HCEC 1CT (cell line): ENCODE measurements at places on chromosomes 3 and 15.
A peak's percentile ranks its signal among the peaks of the same experiment; 100 is the strongest.

- DNase-seq, result no peak
Observed at GRCh38 chr3:150394606-150395005, 13.5 kb upstream of the TSC22D2 start.

- DNase-seq, result no peak
Observed at GRCh38 chr3:62556121-62556815, 182.9 kb upstream of the FEZF2 start.

- no peak for DNase-seq
Observed at GRCh38 chr3:62822905-62823304, 52.3 kb downstream of the CADPS start.

DNA sequence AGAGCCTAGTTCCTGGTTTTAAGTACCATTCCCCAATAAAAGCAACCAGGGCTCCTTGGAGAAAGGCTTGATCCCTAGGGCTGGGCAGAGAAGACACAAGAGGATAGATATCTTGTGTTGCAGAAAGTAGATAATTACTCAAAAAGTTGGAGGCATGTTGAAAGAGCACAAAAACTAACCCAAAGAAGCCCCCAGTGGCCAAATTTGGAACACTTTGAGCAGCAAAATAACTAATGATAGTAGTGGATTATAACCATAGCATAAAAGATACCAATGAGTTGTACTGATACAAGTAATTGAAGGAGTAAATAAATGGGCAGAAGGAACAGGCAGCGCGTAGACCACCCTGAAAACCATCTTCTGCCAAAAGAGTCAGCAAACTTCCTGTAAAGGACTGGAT lies 12.0 kb downstream of the EXOSC7 start:
- DNase-seq, result no peak

GRCh38 chr3:51675201-51675611 lies 4.2 kb downstream of the TEX264 start:
- DNase-seq, result peak; percentile 53

- no peak for DNase-seq
Observed at GRCh38 chr15:25368850-25369249, 70.0 kb downstream of the UBE3A start.

- no peak for DNase-seq
Observed at GRCh38 chr3:171744158-171744741, 66.0 kb downstream of the PLD1 start.

DNA sequence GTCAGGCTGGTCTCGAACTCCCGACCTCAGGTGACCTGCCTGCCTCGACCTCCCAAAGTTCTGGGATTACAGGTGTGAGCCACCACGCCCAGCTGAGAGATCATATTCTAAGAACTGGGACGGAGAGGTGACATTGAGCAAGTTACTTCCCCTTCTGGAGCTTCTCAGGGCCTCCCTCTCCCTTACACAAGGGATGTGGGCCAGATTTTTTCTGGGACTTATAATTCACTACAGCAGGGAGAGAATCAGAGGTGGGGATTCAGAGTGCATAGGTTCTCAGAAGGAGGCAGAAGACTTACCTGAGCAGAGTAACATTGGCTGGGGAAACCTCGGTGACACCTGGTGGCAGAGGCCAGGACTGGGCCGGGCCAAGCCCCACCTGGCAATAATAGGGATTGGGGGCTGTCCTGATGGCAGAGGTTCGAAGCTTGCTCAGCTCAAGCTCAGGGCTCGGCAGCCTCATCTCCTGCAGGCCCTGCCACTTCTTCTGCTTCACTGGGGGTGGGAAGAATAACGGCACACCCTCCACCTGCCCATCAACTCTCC lies 6.8 kb downstream of the LTK start:
- DNase-seq, result no peak

GRCh38 chr3:50644561-50644960 lies 27.6 kb downstream of the MAPKAPK3 start:
- no peak for DNase-seq

GRCh38 chr3:42682301-42683070 lies 2.9 kb upstream of the KLHL40 start:
- DNase-seq, result no peak

DNA sequence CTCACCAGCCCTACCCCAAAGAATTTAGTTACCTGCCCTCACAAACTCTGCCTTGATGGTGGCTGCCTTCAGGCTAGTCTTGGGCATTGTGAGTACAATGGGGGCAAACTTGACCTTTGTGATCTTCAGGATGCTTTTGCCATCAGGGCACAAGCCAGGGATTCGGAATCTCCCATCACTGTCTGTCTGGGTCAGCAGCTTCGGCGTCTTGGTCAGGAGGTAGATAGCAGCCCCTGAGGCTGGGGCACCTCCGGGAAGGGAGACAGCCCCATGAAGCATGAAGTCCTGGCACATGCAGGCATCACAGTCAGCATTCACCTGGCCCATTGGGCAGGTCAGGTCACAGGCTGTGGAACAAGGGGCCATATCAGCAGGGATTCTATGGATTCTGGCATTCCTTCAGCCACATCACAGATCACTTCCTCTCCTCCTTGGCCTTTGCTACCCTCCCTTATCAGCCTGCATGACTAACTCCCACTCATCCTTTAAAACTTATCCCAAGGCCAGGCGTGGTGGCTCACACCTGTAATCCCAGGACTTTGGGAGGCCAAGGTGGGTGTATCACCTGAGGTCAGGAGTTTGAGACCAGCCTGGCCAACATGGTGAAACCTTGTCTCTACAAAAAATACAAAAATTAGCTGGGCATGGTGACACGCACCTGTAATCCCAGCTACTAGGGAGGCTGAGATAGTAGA lies 6.9 kb downstream of the CILP start:
- DNase-seq, result no peak

- DNase-seq, result no peak
Observed at GRCh38 chr3:139134678-139135372, 90.1 kb upstream of the PRR23C start.

DNA sequence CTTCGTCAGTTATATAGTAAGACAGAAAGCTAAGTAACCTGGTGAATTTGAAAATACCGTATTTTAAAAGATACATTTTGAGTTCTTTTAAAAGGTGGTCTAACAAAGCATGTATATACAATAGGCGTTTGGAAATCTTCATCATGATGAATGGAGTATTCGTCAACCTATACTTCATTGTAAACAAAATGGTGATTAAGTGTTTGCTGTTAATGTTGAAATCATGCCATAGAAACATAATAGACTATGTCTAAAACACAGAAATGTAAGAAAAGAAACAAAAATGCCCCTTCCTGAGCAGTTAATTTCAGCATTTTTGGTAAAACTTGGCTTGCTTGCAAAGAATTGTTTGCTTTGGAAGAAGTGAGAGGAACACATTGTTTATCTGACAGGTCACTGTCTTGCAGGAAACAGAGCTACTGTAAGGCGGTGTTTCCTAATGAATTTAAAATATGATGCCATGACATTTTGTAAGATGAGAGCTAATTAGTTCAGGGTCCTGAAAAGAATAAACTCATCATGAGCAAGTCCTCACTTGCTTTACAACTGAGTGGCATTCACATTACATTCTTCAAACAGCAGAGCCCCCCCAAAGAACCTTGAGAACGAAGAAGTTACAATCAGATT lies 126.7 kb downstream of the SERPINI1 start:
- peak; percentile 74 for DNase-seq

DNA sequence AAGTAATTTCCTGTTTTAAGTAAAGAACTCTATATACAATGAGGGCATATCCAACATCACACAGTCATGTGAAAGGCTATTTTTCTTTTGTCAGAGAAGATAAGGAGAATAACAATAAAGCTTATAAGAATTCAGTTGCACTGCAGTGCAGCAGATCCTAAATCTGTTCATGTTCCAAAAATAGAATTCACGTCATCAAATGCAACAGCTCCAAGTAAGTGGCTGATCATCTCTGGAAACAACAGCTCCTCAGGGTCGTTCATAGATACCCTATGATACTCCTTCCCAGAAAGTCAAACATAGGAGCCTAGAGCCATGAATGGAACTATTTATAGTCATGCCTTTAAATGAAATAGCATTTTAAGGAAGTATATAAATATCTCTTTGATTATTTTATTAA lies 100.2 kb downstream of the FMN1 start:
- no peak for DNase-seq

GRCh38 chr3:186108106-186108940 lies 566 bp downstream of the ETV5 start:
- peak; percentile 61 for DNase-seq

DNA sequence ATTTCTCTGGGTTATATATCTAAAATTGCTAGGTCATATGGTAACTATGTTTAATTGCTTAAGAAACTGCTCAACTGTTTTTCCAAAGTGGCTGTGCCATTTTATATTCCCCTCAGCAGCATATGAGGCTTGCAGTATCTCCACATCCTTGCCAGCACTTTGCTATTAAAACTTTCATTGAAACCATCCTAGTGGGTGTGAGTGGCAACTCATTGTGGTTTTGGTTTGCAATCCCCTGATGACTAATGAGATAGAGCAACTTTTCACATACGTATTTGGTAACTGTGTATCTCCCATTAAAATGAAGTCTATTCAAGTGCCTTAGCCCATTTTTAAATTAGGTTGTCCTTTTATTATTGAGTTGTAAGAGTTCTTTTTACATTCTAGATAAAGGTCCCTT lies 17.3 kb downstream of the KPNA1 start:
- DNase-seq, result peak; percentile 92

- DNase-seq, result no peak
Observed at GRCh38 chr3:54901906-54902685, 25.8 kb downstream of the LRTM1 start.

DNA sequence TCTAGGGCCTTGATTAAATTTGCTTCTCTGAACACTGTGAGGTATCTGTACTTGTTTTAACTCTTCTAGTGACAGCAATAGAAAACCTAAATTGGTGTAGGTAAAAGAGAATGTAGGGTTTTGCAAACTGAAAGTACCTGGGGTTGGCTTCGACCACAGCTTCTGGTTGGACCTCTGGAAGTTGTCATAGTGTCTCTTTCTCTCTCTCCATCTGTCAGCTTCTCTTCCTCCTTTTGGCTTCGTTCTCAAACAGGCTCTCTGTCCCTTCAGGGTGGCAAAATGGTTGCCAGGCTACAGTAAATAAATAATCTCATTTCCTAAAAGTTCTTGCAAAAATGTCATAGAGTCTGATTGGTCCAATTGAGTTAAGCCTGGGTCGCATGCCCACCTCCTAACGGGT lies 149.3 kb upstream of the CTDSPL start:
- DNase-seq, result no peak
